ENCODE measurements at places on chromosomes 1 and 21.
A peak's percentile ranks its signal among the peaks of the same experiment; 100 is the strongest.

DNA sequence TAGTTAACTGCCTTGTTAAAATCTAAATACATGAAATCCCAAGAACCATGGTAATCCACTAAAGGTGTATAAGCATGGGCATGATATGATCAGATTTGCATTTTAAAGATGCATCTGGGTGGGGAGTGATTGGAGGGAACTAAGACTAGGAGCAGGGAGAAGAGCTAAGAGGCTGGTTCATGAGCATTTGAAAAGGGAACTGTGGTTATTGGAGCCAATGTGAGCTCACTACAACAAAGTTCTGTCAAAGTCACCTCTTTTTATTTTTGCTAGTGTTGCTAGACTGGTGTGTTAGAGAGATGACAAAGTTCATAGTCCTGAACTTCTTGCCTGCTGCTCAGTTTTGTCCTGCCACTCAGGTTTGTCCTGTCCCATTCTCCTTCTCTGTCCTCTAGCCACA, 67.1 kb upstream of the LRRC8D start:
- no peak for DNase-seq

GRCh38 chr1:55375617-55376258, 160.6 kb upstream of the USP24 start:
- DNase-seq, result peak; percentile 57

DNA sequence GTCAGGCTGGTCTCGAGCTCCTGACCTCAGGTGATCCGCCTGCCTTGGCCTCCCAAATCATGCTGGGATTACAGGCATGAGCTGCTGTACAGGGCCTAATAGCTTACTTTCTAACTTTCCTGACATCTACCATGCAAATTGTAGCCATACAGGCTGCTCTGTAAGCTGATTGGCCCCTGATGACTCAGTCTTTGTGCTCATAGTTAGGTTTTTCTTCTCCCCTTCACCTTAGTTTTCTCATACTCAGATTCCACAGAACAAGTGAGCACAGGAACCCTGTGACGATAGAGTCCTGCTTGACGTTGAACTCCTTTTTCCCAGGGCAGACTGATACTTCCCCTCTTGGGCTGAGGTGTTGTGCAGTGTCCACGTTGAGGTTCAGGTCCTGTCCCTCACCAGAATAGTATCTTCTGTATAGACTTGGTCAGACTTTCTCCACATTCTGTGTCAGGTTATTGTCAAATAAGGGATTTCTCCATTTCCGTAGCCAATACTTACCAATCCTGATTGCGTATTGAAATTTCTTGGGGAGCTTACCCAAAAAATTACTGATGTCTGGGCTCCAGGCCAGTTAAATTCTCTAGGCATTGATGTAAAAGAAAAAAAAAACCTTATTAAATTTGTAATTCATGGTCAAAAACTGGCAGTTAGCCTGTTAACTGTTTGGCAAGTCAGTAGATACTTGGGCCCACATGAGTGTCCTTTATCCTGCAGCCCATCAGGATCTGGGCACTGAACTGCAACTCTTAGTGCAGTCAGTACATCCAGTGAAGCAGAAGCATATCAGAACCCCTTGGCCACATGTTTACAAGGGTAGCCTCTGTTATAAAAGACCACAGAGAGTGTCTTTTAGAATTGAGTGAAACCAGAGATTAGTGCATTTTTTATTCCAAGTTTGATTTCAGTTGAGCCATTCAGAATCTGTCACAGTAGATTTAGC, 118.2 kb downstream of the DYRK1A start:
- no peak for DNase-seq

DNA sequence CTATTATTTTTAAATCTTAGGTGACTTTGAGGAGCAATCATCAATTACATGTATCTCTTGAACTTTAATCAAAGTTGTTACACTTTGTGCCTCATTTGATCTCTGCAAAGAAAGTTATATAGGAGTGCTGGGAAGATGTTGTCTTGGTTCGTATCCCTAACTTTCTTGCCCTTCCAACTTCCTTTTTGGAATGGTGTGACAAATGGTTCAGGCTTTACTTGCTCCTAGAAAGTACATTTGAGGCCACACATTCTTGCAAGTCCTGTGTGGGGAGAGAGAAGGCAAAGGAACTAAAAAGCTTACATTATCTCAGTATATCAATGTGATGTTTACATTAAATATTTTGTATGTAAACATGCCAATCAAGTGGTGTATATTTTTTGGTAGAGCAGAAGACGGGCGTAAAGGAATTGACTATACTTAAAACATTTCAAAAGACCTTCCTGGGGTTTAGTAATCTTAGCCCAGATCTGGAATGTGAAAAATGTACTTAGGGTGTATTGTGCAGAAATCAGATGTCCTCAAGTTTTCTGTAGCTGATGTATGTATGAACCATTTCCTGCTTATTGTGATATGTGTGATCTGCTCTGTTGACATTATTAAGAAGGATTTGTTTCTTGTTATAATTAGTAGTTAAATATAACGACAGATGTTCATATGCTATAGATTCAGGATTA, 59.2 kb downstream of the USP25 start:
- no peak for DNase-seq

DNA sequence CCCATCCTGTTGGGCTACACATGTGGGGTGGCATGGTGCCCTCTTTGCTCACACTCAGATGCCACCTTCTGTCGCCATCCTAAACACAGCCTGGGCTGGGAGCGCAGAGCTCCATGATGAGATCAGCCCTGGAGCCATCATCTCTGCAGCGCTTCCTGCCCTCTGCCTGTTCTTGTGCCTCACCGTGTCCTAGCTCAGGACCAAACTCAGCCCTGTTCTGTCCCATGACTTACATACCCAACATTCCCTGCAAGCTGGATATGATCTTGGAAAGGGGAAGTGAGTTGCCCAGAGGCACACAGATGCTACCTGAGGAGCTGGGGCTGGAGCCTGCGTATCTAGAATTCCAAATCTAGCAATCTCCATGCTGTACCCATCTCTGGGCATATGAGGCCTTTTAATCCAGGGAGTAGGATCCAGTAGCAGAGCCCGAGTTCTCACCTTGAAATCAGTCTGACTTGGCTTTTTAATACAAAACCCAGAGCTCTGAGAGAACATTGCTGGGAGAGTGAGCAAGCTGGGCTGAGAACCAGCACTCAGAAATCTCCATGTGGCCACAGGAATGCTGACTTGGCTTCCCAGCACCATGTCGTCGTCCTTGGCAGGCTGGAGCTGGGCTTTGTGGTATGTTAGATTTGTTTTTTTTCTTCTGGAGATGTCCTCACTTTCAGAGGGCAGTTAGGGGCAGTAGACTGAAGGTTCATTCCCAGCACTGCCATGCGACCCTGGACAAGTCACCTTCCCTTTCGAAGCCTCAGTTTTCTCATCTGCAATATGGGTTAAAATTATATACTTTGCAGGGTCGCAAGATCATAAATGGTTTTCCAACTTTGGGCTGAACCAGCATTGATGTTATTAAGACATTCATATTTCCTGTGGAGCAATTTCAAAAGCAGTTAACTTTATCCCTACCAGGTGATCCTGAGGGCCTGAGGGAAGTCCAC, 2.6 kb downstream of the ALPL start:
- no peak for DNase-seq

- DNase-seq, result no peak
These were observed at the start of gene VCAM1 for GRCh38 chr1:100719490-100719889. Gene VCAM1 (plus strand): TSS chr1:100719742. CDS start chr1:100719861, 119 bp downstream.
